ENCODE measurements at places on chromosomes 3 and 15.

- no peak for DNase-seq
Observed at GRCh38 chr3:87122766-87123165, 104.3 kb upstream of the CHMP2B start.

DNA sequence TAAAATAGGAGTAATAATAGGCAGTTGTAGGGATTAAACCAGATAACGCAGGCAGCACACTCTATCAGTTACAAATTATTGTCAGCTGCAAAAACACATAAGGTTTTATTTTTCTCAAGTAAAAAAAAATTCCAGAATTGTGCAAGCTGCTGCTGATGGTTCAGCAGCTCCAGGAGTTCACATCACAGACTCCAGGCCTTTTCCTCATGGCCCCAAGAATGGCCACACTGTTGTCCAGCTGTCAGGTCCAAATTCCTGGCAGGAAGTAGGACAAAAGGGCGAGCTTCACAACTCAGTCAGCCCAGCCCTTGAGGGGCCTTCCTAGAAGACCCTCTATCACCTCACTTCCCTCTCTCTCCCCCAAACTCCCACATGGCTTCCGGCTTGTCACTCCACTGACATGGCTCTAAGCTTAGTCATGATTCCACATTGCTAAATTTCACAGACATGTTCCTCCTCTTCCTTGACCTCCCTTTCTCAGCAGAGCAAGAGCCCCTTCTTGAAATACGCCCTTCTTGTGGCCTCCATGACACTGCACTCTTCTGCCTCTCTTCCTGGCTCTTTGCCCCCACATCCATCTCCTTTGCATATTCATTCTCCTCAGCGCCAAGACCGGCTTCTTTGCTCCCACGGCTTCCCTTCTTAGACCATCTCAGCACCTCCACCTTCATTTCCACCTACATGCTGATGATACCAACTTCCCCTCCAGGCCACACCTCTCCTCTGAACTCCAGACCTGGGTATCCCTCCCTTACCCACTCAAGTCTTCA is 27.4 kb upstream of the FAM174B start:
- no peak for DNase-seq

GRCh38 chr15:50353251-50353974 is 1.6 kb downstream of the GABPB1 start:
- DNase-seq, result no peak

DNA sequence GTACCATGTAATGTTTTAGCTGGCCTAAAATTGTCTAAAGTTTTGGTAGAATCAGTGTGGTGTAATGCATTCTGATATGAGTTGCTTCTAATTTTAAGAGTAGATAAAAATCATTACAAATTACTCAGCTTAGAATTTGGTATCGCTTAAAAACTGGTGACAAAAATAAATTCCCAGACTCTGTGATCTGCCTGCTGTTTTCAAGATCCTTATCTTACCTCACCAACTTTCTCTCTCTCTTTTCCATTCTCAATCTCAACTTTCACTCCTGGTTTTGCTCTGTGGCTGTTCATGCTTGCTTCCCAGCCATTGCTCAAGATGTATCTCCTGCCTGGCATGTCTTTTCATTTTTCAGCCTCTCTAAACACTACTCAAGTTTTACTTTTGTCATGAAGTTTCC is 45.7 kb downstream of the TCF12 start:
- no peak for DNase-seq

DNA sequence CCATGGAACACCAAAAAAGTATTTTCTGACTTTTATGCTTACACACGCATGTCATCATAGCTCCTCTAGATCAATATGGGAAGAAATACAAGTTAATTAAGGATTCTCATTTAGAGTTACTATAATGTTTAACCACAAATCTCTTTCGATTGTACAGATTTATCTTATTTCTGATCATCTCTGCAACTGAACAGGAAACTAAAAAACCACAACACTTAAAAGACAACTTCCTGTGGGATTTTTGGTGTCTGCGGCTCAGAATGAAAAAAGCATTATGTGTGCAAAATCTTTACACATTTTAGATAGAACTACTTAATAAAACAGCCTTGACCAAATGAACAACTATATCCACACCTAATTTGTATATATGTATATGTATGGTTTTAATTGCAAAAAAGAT is 3.0 kb upstream of the TJP1 start:
- no peak for DNase-seq

DNA sequence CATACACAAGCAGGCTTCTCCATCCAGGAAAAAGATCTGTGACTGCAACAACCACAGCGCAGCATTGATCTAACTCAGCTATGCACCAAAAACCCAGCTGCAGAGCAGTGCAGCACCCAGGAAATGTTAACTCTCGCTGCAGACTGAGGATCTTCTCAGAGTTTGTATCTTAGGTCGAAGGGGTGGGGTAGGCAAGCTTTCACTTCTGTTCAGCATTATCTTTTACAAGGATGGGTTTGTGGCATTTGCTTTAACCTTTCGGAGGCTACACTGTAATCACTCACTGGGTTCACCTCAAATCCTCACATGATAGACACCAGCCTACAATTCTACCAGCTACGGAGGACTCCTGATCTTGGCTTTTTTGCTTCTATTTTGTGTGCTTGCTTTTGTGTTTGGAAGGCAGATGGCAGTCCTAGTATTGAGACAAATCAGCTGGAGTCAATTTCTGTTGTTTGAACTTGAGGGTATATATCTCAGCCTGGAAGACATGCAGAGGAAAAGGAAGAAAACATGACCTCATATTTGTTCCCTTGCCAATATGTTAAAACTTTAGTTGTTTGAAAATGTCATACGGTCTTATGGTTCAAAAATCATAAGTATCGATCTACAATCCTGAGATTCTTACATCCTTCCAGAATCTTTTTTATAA is 25.2 kb downstream of the LRRK1 start:
- no peak for DNase-seq

DNA sequence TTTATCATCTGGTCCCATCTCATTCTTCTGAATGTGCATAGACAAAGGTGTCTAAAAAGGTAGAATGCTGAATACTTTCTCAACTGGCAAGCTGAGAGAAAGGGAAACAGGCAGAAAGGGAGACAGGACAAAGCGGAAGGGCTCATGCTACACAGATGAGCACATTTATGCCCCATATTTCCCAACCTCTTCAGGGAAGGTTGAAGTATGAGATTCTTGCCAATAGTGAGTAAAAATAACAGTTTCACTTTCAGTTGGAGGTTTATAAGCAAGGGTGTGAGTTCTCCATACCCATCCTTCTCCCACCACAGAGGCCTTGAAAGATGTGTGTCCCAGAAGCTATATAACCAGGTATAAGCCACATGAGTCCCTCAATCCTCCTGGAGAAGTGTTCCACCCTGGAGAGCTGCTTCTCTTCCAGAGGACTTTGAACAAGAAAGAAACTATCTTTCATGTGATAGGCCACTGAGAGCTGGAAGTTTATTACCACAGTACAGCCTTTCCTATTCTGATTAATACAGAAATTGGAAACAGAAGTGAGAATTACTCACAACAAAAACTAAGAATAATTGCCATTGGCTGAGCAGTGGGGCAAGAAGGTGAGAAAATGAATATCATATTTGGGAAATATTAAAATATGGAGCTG is 709.4 kb upstream of the NR2F2 start:
- DNase-seq, result no peak

- no peak for DNase-seq
Observed at GRCh38 chr15:47717036-47717612, at the start of gene SEMA6D. TSS of gene SEMA6D (plus strand) at chr15:47717505. CDS start at chr15:47759799, 42,294 bp downstream.

Measured in activated gamma-delta T cell (primary cell).